ENCODE measurements at places on chromosomes 3 and 15.

DNA sequence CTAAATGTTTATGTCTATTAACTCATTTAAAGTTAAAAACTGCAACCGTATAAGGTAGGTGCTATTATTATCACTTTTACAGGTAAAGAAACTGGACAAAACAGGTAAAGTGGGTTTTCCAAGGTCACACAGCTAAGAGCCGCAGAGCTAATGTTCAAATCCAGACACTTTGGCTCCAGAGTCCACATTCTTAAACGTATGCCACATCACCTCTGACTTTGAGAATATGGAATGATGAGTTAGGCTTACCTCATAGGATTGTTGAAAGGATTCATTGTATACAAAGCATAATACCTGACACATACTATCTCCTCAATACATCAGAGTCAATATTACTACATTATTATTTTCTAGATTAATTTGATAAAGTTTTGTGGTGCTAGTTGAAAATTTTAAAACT is 240.9 kb upstream of the STT3B start:
- DNase-seq = no peak

DNA sequence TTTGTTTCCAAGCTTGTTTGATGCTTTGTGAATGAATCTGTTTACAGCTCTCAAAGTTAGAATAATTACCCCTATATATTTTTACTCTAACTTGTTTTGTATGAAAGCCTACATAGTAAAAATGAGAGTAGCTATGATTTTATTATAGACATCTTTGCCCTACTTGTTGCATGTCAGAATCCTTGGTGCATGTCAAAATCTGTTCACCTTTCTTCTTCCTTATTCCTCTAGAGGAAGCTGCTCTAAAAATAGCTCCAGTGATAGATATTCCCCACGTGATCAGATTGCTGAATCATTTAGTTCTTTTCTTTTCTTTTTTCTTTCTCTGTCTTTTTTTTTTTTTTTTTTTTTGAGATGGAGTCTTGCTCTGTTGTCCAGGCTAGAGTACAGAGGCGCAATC is 39.8 kb downstream of the LRRC49 start:
- DNase-seq = no peak

DNA sequence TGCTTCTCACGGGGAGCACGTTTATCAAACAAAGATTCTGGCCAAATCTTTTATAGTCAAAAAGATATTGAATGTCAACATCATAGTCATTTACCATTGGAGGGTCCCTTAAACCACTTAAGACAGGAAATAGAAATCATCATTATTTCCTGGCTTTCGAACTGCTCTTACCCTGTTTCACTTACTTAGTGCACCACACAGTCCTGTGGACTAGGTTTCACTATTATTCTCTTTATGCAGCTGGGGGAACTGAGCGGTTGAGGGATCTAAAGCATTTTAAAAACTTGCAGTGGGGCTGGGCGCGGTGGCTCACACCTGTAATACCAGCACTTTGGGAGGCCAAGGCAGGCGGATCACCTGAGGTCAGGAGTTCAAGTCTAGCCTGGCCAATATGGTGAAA is 13.7 kb upstream of the TPRG1 start:
- no peak for DNase-seq

DNA sequence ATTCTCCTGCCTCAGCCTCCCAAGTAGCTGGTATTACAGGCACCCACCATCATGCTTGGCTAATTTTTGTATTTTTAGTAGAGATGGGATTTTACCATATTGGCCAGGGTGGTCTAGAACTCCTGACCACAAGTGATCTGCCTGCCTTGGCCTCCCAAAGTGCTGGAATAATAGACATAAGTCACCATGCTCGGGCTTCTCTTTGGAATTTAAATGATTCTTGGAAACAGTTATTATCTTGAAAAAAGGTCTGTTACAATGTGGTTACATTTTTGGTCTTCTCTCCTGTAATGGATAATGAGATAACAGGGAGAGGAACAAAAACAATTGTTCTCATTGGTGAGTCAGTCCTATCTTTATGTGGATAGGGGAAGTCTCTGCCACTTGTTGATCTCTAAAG is 59.8 kb upstream of the AADACL2 start:
- no peak for DNase-seq

GRCh38 chr3:37601832-37602231 is 259.8 kb upstream of the CTDSPL start:
- no peak for DNase-seq

DNA sequence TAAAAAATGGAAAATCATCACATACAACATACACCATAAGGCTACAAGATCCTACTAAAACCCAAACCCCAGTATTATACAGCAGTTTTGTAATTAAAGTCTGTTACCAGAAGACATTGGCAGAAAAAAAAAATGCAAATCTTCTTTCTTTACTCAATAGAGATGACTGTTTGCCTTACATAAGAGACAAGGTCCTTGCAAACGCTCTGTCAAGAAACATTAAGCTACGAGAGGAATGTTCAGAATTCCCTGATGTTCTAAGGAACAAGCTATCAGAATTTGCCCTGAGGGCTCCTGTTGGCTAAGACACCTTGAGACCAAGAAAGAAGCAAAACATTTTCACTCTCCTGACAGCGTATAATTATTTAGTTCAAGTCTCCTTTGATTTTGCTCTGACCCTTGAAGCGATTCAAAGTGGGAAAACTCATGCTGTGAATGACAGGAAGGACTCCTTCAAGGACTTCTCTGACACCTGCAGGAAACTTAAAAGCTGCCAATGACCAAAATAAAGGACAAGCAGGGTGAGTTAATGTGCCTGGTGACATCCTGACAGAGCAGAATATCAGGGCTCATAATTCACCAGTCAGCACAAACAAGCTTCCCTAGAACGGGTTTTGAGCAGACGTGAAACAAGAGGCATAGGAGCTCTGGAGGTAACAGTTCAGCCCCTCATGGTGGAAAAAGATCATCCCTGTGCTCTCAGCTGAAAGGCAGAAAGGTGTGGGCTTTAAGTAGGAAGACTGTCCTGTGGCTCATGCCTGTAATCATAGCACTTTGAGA is 2.5 kb downstream of the SCAMP2 start:
- no peak for DNase-seq

DNA sequence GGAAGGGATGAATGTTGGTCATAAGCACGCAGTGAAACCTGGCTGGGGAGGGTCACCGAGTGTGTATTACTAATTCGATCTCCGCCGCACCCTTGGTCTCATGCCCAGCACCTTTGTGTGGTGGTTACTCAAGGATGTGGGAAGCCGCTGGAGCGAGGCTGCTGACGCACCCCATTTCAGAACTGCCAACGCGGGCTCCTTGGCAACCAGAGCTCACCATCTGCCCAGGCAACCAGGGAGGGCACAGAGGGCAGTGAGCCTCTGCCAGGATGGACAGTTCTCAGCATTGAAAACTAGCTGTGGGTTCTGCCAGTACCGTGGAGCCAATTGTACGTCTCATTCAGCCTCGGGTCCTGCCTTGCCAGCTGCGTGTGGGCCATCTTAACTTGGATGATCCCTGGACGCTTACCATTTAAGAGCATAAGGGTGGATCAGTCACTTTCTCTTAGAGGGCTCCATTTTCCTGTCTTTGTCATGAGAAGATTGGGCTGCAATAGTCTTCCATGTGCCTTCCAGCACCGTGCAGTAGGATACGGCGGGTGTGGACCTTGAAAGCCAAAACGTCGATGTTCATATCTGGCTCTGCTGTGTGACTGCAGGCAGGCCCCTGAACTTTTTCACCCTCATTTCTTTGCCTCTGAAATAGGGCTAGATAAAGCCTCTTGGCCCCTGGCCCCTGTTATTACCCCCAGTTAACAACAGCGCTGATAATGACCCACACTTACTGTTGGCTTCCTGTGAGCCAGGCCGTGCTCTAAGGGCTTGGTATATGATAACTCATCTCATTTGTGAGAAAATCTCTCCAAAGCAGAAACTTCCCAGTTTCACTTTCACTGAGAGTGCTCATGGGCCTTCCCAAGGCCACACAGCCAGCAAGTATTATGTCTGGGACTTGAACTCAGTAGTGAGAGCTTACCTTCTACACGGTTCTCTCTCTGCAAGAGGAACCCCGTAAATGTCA is 238.8 kb downstream of the OPA1 start:
- DNase-seq = peak; percentile 60

- DNase-seq = no peak
Measured at GRCh38 chr15:63559753-63560152, 37.4 kb upstream of the FBXL22 start.

- no peak for DNase-seq
Measured at GRCh38 chr3:126666658-126667528, 12.0 kb upstream of the TXNRD3 start.

GRCh38 chr3:26449996-26450395 is 172.6 kb upstream of the LRRC3B start:
- DNase-seq = no peak

GRCh38 chr3:77203851-77204250 is 164.0 kb downstream of the ROBO2 start:
- no peak for DNase-seq

DNA sequence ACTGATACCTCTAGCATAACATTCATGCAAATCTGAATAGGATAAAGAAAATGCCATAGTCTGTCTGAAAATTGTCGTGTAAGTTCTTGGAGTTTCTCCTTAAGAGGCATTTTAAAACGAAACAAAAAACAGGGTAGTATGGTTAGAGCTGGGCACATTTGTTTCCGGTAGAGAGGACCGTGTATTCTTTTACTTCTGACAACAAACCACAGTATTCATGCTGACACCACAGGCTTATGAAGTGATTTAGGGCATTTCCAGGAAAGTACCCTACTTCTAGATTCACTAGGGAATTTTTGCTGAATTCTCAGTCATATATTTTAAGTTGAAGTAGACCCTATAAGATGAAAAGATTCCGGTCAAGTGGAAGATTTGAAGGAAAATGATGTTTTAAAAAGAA is 541.3 kb downstream of the UNC13C start:
- no peak for DNase-seq

DNA sequence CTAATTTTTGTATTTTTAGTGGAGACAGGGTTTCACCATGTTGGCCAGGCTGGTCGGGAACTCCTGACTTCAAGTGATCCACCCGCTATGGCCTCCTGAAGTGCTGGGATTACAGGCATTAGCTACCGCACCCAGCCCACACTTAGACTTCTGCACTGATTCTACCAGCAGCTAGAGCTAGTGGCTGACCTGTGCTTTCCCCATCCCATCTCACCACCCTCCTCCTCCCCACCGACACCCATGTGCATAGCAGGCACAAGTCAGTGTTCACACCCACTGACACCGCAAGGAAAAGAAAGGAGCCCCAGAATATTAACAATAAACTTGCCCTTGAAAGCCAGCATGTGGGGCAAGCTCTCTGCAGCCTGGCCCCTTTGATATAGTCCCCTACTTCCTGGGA is 11.2 kb upstream of the ABTB1 start:
- no peak for DNase-seq

GRCh38 chr3:184503647-184504046 is 57.9 kb upstream of the EPHB3 start:
- DNase-seq = no peak

DNA sequence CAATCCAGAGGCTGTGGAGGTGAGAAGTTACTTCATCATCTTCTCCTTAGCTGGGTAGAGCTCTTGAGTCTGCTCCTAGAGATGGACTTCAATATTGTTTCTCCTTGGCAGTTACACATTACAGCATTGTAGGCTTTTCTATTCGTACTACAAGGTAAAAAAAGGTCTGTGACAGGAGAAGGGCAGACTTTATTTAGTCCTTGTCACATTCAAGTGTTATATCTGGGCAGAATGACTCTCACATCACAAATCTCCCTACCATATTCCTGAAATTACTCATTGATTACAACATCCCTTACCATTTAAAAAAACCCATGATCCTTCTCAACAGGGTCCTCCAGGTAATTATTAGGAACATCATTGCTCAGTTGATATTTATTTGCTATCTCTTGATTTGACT is 75.0 kb downstream of the AGBL1 start:
- DNase-seq = no peak

DNA sequence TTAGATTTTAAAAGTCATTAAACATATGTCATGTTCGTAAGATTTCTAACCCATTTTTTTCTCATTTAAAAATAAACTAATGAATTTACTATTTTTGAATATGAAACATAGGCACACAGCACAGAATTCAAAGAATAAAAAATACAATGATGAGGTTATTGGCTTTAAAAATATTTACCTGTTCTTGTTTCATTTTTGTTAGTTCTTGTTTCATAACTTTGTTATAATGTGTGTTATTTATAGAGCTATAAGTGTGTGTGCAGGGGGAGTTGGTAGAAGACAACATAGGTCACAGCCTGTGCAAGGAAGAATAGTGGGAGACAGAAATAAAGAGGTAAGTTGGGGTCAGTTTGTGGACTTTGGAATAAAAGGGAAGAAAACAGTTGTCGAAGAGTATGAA is 30.8 kb upstream of the NRROS start:
- no peak for DNase-seq

DNA sequence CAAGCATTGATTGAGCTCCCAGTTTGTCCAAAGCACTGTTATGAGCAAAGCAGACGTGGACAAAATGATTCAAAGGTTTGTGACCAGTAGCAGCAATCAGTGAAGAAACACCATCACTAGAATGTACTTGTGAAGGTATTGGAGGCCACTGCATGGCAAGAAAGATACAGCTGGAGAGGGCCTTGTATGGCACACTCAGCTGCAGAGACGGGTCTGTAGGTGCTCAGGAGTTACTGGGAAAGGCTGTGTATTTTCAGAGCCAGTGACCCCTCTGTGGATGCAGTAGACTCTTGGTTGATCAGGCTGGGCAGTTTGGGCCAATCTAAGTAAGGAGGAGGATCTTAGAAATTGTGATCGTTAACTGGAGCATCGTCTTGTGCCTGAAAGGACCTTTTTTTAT is 120.0 kb downstream of the GHSR start:
- no peak for DNase-seq

DNA sequence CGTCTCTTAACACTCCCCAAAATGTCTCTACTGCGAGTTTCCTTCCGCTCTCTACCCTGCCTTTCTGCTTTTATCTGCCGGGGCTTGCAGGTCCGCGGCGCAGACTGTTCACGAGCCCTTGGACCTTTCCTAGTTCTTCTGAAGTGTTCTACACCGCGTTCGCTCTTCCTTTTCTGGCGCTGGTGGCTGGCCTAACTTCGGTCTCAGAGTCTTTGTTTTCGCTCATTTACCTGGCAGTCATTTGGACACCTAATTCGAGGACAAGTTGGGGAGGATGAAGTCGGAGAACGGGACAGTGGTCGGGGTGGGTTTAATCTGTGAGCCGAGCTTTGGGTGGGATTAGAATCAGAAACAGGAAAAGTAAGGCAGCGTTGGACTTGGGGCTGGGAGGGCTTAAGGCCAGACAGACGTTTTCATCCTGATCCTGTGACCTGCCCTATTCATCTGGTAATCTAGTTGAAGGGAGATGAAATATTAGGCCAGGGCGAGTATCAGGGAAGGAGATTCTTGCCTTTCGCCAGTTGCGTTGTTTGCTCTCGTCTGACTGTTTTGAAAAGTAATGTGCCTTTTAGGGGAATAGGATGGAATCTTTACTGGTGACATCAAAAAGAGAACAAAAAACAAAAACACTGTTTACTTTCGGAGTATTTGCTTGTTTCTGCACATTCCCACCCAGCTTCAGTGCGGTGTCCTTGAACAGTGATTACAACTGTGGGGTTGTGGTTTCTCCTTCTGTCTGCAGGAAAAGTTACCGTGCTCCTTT is 1.8 kb downstream of the DIPK2A start:
- no peak for DNase-seq

DNA sequence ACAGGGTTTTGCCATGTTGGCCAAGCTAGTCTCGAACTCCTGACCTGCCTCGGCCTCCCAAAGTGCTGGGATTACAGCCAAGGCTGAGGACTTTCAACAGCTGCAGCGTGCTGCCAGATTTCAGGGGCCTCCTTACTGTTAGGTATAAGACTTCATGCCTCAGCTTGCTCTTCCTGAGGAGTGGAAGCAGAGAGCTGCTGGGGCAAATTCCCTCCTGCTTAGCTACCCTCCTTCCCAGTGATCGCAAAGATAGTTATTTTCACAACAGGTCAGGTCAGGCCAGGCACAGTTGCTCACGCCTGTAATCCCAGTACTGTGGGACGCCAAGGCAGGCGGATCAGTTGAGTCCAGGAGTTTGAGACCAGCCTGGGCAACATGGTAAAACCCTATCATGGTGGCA is 2.6 kb upstream of the CPNE9 start:
- DNase-seq = no peak

Data from GM10248 (cell line).